Left cardiac atrium (tissue), 4 donors: ENCODE measurements at places on chromosomes 4 and X. TPM values are rescaled to one million over a fixed set of nuclear protein-coding genes. Genes with fewer than 3 reads are reported as not detected.

Gene CENPVL2
- total RNA-seq: not detected

Gene DMRTC1
- not detected for total RNA-seq

Gene HSD17B13
- 0.18 TPM for total RNA-seq

Gene RIBC1
- 0.26 TPM for total RNA-seq

Gene UGT2B7
- not detected for total RNA-seq

Gene GAGE1
- not detected for total RNA-seq

Gene CHRDL1
- total RNA-seq: 37.8 TPM

Gene CITED1
- total RNA-seq: 1.7 TPM
